Ammon's horn (tissue), 1 donor: ENCODE measurements at places on chromosomes 12 and 14.

- DNase-seq, result no peak
These were observed 33.6 kb downstream of the TMEM233 start for GRCh38 chr12:119627019-119627643.

- peak; percentile 35 for DNase-seq
These were observed 165.4 kb downstream of the DERA start for GRCh38 chr12:16076557-16076956.

- DNase-seq, result no peak
These were observed 44.6 kb upstream of the CNTN1 start for GRCh38 chr12:40647651-40648050.

DNA sequence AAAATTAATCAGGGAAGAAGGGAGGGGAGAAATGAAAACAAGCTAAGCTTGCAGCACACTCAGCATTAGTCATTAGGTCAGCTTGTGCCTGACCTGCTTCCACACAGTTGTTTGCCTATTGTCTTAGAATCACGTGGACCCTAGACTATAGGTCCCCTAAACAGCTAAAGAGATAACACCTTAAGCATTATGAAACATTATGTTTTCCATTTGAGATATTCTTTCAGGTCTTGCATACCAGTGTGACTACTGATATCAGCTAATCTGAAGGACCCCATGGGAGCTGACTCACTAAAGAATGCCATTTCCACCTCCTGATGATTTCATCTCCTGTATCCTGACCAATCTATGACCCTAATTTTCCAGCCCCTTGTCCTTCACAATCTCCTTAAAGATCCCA, 154.1 kb upstream of the FUT8 start:
- DNase-seq, result no peak

- no peak for DNase-seq
These were observed 21.0 kb upstream of the COL2A1 start for GRCh38 chr12:48025281-48025680.

- DNase-seq, result no peak
These were observed 1151.7 kb downstream of the VRK1 start for GRCh38 chr14:97948841-97949240.

DNA sequence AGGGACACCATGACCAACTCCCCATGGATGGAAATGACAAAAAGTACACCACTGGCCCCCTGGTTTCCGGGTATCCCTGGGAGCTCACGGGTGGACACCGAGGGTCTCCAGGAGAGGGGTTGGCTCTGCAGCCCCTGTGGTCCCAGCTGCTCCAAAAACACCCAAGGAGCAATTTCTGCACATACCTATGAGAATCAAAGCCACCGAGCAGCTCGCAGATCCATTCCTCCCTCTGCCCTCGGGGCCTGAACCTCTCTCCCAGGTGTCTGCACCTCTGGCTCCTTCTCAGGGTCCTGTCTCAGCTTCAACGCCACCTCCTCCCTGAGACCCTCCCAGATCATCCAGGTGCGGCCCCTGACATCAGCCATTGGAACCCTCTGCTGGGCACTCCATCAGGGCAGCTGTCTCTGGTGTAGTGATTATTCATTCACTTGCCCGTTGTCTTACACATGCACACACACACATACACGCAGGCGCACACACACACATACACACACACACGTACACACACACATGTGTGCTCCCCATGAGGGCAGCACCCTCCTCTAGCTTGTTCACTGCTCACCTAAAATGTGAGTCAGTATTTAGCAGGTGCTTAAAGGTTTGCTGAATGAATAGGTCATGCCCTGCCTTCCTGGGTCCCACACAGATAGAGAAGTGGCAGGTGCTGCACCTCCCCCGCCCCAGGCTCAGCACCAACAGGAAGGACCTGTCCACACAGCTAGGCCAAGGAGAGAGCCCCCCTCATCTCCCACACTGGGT, 5.9 kb downstream of the RIMBP2 start:
- DNase-seq, result no peak

DNA sequence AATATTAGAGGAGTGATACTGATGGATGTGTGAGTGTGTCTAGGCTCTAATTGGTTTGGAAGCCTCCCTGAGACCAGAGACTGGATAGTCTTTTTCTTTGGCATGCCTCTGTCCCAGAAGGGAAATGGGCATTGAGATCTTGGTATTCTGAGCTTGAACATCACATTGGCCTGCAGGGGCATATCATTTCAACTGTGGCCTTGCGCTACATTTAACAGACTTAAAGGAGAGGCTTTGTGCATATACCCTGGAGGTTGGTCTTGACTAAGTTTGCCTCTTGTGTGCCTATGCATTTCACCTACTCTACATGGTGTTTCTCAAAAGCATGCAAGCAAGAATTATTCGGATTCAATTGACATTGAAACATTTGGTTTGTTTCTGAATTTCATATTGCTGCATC, 185.4 kb downstream of the TMTC2 start:
- no peak for DNase-seq

DNA sequence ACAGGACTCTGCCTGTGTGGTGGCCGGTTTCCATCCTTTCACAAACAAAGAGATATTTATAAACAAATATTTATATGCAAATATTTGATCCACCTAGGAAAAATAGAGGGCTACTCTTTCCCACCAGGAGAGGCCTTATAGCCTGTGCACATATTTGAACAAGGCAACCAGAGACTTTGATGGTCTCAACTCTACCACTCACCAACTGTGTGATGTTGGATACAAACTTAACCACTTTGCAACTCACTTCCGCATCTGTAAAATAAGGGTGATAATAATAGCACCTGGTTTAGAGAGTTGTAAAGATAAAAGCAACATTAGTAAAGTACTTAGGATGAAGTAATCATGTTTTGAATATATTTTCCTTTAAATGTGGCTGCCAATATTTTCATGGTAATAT, 1.5 kb upstream of the CLEC12A start:
- no peak for DNase-seq

DNA sequence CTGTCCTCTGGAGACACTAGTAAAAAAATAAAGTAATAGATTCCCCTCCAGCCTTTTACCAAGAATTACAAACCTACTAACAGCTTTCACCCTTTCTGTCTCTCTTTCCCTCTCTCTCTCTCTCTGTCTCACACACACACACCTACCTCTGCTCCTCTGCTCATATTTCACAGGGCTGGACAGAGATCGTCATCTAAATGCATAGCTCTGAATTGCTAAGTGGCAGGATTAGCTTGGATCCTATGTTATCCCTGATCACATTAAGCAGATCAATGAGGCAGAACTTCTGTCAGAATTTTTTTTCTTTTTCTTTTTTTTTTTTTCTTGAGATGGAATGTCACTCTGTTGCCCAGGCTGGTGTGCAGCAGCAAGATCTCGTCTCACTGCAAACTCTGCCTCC, 22.9 kb downstream of the VCPKMT start:
- no peak for DNase-seq

- no peak for DNase-seq
These were observed 65.6 kb upstream of the RMST start for GRCh38 chr12:97397008-97397407.

DNA sequence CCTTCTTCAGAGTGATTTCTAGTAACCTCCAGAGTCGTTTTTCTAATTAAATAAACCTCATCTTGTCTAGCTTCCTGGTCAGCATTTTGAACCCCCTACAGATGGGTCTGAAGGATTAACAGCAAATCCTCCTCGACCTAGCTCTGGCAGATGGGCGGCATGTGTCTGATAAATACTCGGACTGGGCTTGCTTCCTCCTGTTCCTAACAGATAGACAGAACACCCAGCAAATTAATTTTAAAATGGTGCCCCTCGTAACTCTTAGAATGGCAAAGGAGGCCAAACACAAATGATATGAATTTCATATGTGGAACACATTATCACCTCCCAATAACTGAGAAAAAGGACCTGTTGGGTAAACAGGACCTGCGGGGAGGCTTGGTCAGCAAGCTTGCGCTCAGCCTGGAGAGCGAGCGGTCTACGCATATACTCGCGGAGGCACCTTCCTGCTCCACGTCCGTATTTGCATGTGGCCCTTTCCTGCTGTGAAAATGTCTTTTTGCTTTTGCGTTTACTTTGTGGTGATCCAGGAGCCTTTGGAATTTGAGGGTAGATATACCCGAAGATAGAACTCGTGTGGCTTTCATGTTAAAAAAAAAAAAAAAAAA, 79.6 kb downstream of the OTX2 start:
- no peak for DNase-seq

DNA sequence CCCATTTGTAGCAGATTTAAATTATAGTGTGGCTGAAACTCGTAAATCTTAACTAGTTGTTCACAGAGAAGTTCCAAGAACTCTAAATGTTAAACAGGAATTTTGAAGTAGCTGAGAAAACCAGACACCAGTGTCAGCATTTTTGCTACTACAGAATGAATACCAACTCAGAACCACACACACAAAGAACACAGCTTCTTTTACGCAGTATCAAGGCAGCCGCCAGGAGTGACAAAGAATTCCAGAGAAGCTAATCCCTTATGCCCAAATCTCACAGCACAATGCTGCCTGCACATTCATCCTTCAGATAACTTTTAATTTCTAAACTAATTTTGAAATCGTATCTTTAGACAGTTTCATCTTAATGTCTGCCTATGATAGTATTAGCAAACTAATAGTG, 37.4 kb downstream of the SLC6A15 start:
- no peak for DNase-seq

- peak; percentile 68 for DNase-seq
These were observed 2.8 kb upstream of the ARID2 start for GRCh38 chr12:45726603-45727300.

DNA sequence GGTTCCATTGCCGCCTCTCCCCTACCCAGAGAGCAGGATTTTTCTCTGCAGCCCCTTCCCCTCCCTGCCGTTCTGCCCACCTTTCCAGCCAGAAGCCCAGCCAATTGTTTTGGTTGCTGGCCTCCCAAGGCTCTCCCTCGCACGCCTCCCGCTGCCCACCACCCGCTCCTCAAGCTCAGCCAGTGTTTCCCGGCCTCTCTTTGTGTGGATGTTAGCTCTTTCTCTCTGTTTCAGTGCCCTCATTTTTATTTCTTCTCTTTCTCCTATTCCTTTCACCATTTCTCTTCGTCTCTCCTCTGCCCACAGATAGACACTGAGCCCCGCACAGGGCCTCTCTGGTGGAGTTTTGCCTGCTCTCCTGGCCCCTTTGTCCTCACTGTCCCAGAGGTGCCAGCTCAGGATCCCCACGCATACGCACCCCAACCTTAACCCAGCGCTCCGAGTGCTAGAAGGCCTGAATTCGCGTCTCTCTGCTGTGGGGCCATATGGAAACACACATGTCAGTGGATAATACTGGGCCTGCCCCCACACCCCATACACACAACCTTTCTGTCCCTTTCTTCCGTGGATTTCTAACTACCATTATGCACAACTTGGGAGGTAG, 54.9 kb downstream of the SMUG1 start:
- no peak for DNase-seq

- no peak for DNase-seq
These were observed 1.3 kb upstream of the ANKRD9 start for GRCh38 chr14:102510616-102511520.

DNA sequence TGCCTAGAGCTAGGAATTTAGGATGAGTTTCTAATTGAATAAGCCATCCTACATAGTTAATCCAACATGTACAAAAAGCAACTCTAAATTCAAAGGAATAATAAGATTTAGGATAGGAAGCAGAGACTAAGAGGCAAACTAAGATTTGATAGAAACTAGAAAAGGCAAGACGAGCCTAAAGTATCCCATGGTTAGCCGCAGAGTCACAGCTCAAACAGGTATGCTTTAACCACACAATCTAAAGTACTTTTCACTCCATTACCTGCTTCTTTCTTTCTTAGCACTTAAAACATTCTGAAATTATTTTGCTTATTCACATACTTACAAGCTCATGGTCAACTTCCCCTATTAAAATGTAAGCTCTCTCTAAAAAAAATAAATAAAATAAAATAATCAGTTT, 51.8 kb downstream of the OTOGL start:
- DNase-seq, result no peak

- DNase-seq, result peak; percentile 19
These were observed 73.4 kb upstream of the EIF5 start for GRCh38 chr14:103260629-103261124.

DNA sequence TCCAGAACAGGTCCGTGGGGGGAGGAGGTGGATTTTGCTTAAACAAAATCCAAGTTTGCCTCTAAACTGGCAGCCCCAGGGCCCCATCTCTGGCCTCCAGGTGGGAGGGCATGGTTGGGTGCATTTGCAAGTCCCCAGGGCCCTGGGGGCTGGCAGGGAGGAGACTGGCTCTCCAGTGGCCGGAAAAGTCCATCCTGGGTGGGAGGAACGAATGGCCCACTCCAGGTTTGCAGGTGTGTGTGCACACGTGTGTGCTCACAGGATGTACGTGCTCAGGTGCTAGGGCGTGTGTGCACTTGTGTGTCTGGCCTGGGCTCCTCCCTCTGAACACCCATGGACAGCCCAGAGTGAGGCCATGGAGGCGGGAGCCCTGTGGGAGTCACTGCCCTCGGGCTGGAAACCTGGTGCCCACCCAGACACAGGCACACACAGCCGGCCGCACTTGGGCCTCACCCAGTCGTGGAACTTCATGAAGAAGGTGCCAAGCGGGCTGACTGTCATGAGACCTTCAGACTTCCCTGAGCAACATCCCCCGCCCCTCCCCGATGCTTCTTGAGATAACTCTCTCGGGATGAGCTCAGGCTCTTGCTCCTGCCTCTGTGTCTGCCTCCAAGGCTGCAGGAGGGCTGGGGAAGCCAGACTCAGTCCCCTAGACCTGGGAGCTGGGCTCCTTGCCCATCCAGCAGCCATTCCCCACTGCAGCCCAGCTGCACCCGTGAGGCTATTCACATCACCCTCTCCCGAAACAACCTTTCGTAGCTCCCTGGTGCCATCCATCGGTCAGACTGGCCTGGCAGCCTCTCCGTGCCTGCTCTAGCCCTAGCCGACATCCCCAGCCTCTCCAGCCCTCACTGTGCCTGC, 9.4 kb downstream of the AHNAK2 start:
- no peak for DNase-seq

DNA sequence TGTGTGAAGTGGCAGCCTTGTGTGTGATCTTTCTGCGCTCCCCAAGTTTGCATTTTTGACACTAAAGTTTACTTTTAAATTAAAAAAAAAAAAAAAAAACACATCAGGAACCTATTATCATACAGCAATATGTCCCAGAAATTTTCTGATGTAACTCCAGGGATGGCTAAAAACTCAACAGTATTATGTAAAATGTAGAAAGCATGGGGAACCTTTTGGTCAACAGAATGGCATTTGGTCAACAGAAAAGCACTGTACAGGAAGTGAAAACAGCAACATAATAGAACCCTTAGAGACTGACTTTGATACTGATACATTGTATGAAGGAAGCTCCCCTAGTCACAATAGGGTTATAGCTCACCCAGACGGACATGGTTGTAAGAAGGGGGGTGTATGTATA, 224.3 kb downstream of the ITPR2 start:
- DNase-seq, result no peak
